H1 (cell line): ENCODE measurements at places on chromosomes 13 and 19.

GRCh38 chr13:49023431-49023830 lies 47.7 kb downstream of the FNDC3A start:
- no peak for DNase-seq

DNA sequence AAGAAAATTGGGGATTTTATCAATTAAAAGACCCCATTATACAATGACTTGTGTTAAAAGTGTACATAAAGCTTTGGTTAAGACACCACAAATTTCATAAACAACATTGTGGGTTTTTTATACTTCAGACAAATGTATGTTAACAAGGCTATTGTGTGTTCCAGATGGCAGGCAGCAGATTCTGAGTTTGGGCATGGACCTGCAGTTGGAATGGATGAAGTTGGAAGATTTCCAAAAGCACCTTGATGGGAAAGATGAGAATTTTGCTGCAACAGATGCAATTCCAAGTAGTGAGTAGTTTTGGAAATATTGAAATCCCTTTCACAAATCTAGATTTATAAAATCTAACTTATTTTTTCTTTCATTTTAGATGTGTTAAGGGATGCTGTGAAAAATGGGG lies 25.4 kb downstream of the MPHOSPH8 start:
- no peak for DNase-seq

GRCh38 chr13:100751826-100752225 lies 77.2 kb upstream of the TMTC4 start:
- no peak for DNase-seq

- DNase-seq = no peak
Measured at GRCh38 chr19:52622261-52622660, 15.9 kb downstream of the ZNF83 start.

DNA sequence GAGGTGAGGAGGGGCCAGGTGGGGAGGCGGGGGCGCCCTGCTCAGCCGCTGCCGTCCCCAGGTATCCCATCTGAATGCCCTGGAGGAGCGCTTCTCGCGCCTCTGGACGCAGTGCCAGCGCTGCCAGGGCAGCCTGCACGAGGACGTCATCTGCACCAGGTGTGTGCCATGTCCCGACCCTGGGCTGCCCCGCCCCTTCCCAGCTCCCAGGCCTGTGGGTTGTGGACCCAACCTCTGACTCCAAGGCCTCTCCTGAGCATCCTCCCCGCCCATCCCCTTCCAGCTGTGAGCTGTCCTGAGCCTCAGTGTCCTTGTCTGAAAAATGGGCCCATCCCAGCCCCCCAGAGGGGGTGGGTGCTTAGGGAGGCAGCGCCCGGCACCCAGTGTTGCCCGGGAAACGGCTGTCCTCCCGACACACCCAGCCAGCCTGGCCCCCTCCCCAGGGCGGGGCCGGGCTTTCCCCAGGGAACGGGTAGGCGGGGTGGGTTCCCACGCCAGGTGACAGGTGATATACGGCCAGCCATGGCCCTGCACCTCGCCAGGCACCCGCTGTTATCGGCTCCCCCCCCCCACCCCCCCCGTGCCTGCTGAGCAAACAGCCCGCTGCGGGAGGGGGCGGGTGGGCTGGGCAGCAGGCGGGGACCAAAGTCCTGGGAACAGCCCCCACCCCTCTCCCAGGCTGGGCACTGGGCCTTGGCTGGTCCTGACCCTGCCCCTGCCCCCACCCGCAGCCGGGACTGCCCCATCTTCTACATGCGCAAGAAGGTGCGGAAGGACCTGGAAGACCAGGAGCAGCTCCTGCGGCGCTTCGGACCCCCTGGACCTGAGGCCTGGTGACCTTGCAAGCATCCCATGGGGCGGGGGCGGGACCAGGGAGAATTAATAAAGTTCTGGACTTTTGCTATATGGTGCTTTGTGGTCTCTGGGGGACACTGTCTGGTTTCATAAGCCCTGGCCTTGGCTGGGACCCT lies 1.3 kb upstream of the SPIB start:
- DNase-seq = no peak
